ENCODE measurements at places on chromosomes 3 and 15.

- no peak for DNase-seq
Measured at GRCh38 chr3:48222616-48223513, at the start of gene CAMP. Gene CAMP (plus strand): TSS chr3:48223495. CDS start chr3:48223512, 17 bp downstream.

- no peak for DNase-seq
Measured at GRCh38 chr3:149810846-149811245, 2.2 kb upstream of the RNF13 start.

DNA sequence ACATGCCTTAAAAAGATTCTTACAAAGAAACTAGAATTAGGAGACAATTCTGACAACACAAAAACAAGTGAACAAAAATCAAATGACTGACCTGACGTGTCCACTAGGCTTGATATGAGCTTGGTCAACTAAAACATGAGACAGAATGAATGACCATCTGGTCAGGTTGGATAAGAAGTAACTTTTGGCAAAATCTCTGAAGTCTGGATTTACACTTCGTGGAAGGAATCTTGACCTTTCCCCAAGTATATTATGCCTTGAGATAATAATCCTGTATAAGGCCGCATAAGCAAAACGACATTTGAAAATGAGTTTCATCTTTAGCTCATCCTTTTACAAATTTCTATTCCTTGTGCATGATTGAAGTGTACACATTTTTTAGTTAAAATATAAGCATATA, 1.1 kb upstream of the TF start:
- DNase-seq = no peak

- no peak for DNase-seq
Measured at GRCh38 chr3:152583963-152584362, 251.0 kb upstream of the P2RY1 start.

DNA sequence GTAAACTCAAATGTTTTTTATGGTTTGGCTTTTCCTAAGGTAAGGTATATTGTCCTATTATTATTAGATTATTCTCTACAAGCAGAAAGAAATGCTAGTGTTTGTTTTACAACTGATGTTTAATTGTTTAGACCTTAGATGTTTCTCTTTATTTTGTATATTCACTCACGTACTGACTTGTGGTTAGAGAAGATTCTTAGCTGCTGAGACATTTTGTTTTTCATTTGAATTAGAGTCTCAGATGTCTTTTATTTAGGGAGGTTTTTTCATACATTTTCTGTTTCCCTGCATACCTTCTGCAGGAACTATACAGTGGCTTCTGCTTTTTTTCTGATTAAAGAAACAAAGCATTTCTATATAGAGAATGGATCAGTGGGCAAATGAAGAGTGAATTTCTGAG, 110.9 kb downstream of the MYRIP start:
- no peak for DNase-seq

- DNase-seq = no peak
Measured at GRCh38 chr3:136070953-136071949, 105.7 kb downstream of the PPP2R3A start.

DNA sequence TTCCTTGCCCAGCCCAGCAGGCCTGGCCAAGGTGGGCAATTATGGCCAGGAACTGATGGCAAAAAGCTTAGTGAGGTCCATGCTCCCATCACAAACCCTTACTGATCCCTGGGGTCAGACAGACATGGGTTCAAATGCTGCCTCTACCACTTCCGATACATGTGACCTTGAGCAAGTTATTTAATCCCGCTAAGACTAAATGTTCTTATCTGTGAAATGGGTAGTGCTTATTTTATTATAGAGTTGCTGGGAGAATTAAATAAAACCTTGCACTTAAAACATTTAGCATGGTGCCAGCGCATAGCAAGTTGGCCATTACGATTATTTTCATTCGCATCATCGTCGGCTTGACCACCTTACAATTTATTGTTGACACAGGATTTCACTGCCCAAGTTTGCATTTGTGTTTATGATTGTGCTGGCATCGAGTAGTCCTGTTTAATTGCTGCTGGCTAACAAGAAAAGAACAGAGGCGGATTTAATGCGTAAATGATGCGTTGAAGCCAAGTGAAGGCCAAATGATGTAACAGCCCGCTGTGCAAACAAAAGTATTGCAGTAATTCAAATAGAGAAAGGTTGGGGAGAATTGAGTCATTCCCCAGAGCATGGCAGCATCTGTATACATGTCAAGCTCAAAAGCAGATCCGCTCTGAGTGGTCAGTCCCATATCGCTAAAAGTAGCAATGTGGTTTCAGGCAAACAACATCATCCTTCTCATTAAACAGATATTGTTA, 7.3 kb upstream of the FURIN start:
- DNase-seq = no peak

- no peak for DNase-seq
Measured at GRCh38 chr3:99845331-99845730, 27.7 kb downstream of the CMSS1 start.

DNA sequence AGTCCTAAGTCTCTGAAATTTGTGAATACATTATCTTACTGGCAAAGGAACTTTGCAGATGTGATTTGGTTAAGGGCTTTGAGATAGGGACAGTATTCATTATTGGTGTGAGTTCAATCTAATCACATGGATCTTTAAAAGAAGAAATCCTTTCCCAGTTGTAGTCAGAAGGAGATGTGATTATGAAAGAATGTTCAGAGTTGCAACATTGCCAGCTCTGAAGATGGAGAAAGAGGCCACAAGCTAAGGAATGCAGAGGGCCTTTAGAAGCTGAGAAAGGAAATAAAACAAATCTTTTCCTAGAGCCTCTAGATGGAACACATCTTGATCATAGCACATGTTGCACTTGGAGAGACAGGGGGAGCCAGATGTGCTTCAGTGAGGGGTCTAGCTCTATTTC, 27.7 kb upstream of the SIAH2 start:
- no peak for DNase-seq

GRCh38 chr3:56940976-56941375, 119.5 kb upstream of the SPATA12 start:
- DNase-seq = no peak

DNA sequence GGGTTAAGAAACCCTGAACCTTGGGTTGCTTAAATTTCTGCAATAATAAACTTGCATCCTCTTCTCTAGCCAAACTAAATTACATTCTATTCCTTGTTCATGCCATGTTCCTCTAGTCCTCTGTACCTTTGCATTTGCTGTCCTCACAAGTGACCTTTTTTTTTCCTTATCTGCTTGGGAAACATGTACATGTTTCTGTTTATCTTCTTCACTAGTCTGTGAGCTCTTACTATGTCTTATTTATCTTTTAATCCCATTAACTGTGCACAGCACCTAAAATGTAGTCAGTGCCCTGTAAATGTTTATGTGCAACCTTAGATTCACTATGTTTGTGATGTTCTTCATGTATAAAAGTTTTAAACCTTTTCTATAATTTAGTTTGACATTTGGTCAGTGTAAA, 61.9 kb downstream of the REC114 start:
- DNase-seq = no peak

DNA sequence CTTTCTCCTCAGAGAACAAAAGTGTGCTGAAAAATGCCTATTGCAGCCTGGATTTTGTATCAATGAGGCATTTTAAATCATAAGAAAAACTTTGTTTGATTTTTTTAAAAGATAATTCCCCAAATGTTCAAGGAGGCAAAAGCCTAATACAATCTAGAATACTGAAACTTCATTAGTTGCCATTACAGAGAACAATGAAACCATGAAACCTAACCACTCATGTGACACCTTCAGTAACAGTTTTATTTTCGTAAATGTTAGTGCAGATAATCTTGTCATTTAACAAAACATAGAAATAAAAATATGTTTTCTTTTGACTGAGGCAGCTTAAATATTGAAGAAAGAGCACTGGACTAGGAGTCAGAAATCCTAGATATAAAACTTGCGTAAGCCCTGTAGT, 655.9 kb downstream of the RBMS3 start:
- DNase-seq = no peak

- DNase-seq = no peak
Measured at GRCh38 chr3:61569856-61570580, 8.6 kb downstream of the PTPRG start.

GRCh38 chr15:26631894-26632293, 141.0 kb downstream of the GABRB3 start:
- DNase-seq = no peak

GRCh38 chr3:157128771-157129681, 30.9 kb downstream of the CCNL1 start:
- no peak for DNase-seq

DNA sequence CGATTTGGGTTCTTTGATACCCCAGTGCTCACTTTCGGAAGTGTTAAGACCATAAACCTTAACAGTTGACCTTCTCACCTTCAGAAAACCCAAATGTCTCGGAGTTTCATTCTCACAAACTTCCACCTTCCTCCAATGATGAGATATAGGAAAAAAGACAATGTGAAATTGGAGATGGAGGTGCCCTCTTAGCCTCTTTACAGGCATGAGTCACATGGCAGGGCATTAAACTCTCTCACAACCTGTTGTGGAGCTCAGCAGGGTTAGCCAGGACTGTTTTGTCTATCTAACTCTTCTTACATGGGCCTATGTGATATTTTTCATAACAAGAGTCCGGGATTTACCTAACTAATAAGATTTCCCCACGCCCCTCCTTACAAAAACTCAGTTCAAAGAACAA, 10.7 kb downstream of the AGTR1 start:
- no peak for DNase-seq

DNA sequence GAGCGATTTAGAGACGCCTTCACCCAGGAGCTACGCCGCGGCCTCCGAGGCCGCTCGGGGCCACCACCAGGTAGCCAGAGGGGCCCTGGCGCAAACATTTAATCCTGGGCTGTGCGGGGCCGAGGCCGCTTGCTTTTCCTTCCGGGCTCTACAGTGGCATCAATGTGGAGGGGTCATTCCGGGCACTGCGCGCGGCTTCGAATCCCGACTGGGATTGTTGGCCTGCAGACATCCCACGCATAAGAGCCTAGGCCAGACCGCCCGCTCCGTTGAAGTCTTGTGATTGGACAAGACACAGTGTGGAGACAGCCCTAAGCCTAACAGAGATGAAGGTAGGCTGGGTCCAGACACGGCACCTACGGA, 568 bp upstream of the NCBP2 start:
- no peak for DNase-seq

GRCh38 chr3:81485444-81485865, 276.0 kb downstream of the GBE1 start:
- DNase-seq = no peak

- DNase-seq = no peak
Measured at GRCh38 chr15:73357999-73358665, 10.6 kb downstream of the HCN4 start.

- no peak for DNase-seq
Measured at GRCh38 chr3:120763601-120764000, 21.1 kb downstream of the GTF2E1 start.

DNA sequence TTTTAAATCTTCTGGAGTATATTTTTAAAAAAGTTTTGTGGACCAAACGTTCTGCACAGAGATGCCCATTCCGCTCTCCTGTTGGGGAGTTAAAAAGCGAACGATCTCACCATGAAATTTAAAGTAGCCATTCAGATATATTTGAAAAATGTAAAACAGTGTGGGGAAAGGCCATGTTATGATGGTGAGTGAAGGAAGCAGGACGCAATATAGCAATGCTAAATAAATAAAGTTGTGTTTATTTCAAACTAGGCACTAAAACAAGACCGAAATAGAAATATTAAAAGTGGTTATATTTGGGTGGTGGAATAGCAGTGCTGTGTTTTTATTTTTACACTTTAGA, 327 bp upstream of the CCDC13 start:
- DNase-seq = no peak

DNA sequence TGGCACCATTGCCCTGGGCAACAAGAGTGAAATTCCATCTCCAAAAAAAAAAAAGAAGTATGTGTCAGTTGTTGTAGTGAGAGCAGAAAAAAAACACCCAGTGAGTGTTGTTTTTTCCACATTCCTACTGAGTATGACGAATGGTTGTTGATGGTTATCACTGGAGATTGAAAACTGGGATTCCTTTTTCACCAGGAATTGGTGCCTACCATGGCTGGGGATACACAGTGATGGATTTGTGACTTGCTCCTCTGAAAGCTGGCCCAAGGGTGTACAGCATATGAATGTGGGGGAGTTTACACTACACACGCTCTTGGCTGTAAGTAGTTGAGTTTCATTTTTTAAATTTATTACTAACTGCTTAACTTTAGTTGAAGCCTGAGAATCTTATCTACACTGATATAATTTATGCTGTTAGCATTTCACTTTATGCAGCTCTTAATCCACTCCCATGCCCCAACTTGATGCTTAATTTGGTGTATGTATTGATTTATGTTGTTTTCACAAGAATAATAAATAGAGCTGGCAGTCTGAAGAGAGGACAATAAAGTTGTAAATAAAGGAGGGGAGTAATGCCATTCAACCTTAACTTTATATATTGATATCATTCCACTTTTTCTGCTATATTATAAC, 56.0 kb upstream of the MME start:
- no peak for DNase-seq

DNA sequence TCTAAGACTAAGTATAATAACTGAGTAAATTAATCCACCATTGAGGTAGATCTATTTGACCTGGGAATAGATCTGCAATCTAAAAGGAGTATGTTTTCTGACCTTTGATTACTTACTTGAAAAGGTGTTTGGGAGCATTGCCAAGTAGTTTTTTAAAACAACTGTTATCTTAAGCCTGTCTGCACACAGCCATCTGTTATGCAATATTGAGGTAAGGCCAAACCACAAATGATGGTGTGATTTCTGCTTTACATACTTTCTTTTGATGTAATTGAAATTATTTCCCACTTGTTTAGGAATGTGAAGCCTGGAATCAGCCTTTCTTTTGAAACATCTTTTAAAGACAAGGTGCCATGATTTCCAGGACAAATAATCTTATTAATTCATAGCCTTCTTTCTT, 274.0 kb downstream of the BBX start:
- DNase-seq = no peak

DNA sequence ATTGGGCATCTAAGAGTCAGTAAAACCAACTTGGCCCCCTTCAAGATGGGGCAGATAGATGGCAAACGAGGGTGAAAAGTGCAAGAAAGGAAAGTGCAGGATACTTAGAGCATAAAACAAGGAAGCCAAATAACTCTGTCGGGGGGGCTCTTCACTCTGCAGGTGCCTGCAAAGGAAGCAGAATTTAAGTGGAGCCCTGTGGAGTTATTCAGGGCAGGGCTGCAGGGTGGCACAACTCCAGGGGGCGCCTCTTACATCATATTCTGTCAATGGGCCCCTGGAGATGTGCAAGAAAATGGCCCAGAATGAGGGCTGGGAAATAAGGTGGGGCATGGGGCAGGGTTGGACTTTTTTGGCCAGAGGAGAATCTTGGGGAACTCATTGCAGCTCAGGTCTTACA, 69.7 kb downstream of the CD47 start:
- no peak for DNase-seq

- no peak for DNase-seq
Measured at GRCh38 chr3:52193065-52193464, 4.9 kb upstream of the ALAS1 start.

DNA sequence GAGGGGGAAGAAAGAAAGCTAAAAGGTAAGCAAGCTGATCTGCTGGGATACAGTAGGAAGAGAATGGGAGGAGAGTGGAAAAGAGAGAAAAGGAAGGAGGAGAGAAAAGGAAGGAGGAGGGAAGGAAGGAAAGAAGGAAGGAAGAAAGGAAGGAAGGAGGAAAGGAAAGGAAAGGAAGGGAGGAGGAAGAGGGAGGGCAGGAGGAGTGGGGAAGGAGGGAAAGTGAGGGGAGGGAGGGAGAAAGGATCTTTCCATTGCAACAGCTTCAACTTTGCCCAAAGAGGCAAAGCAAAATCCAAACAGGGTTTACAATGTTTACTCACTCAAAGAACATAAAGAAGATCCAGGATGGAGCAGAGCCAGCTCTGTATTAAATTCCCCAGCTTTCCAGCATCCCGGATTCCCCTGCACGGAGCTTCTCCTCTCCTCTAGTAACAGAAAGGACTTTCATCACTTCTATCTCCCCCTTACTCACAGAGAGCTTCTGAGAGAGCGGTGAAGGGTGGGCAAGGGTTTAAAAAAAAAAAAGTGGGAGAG, 494.2 kb upstream of the PROK2 start:
- DNase-seq = no peak

Data from stimulated activated CD8-positive, alpha-beta memory T cell treated with anti-CD3 and anti-CD28 coated beads, Interleukin-15, amount 100 ng/mL, for 1 hour (primary cell).